ENCODE measurements at places on chromosomes 3 and 15. TPM values are rescaled to one million over a fixed set of nuclear protein-coding genes. Genes with fewer than 3 reads are reported as not detected.

Gene INKA1
- 2.0 TPM for polyA plus RNA-seq

Gene IGSF11
- polyA plus RNA-seq: 6.2 TPM

Gene VEPH1
- polyA plus RNA-seq: 12.2 TPM

Gene CCK
- 0.38 TPM for polyA plus RNA-seq

Gene DNASE1L3
- polyA plus RNA-seq: 0.49 TPM

Gene PPP2R3A
- polyA plus RNA-seq: 1.5 TPM

- H3K36me3 ChIP-seq: no peaks in the 10 kb centered on the region
- H3K27ac ChIP-seq: no peak overlapping the region
- H3K4me3 ChIP-seq: no peak overlapping the region
- no peak for DNase-seq
- no peaks in the 10 kb centered on the region for H3K27me3 ChIP-seq
- no peaks in the 10 kb centered on the region for H3K4me1 ChIP-seq
Measured at GRCh38 chr15:61729646-61730045, 330.6 kb downstream of the VPS13C start.

- no peaks in the 10 kb centered on the region for H3K36me3 ChIP-seq
- no peaks in the 10 kb centered on the region for H3K4me1 ChIP-seq
- H3K4me3 ChIP-seq: no peak overlapping the region
- peak; percentile 75 for DNase-seq
- H3K27me3 ChIP-seq: no peaks in the 10 kb centered on the region
Measured at GRCh38 chr15:79007066-79007465, 62.2 kb upstream of the CTSH start.

DNA sequence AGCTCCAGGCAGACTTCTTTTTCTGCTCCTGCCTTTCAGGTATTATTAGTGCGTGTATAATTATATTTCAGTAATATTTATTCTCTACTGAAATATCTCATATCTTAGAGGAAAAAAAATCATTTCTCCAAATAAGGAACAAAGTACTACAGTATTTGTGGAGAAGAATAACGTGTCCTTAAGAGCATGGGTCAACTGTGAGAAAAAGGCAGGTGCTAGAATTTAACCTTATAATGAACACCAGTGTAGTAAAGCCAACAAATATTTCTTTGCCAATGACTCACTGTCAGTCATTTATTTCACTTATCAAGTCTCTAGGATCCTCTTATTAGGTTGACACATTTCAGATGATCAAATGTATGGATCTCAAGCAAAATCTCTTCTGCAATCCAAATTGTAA is 183.4 kb downstream of the GREM1 start:
- no peak for DNase-seq
- no peaks in the 10 kb centered on the region for H3K36me3 ChIP-seq
- H3K4me3 ChIP-seq: no peak overlapping the region
- H3K27ac ChIP-seq: no peak overlapping the region
- H3K27me3 ChIP-seq: no peaks in the 10 kb centered on the region
- no peaks in the 10 kb centered on the region for H3K4me1 ChIP-seq

DNA sequence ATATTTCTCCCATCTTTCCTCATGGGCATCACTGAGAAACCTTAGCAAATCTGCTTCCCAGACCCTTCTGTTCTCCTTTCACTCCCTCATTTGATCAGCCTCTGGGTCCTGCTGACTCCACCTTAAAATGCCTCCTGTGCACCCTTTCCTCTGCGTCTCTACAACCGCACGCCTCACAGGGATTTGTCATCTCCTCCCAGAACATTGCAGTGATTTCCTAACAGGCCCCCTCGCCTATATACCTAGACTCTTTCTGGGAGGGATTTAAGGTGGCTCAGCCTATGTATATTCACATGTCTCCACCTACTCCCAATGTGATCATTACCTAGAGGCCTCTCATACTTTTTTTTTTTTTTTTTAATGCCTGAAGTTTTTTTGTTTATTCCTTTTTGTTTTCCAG is 69.2 kb downstream of the LIPC start:
- no peak overlapping the region for H3K27ac ChIP-seq
- H3K4me3 ChIP-seq: no peak overlapping the region
- no peaks in the 10 kb centered on the region for H3K27me3 ChIP-seq
- no peak for DNase-seq
- H3K36me3 ChIP-seq: no peaks in the 10 kb centered on the region

DNA sequence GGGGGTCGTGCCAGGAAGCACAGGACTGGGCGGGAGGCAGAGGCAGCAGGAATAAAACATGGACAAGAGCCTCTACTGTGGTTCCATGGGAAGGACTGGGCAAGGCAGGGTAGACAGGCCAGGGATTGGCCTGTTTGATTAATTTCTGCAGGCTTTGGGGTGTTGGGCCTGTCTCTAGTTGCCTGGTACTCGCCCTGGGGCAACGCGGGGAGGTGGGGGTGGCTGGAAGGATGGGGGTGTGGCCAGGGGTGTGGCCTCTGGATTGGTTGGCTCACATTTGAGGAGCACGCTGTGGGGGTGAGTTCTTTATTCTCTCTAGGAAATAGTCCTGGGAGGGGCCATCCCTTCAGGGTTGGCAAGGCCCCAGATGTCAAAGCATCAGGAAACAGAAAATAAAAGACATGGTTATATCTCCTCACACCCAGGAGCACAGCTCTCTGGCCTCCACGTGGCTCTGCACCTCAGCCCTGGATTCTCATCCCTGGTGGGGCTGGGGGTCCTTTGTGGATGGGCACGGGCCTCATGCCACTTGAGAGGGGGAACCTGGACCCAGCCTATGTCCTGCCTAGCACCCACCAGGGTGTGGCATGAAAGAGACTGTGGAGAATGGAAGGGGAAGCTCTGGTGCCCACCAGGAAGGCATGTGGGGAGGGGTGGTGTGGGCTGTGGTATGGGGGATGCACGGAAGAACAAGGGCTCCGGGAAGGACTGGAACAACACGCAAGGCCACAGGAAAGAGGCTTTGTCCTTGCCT is 223.0 kb upstream of the LYSMD4 start:
- H3K4me3 ChIP-seq: no peak overlapping the region
- H3K4me1 ChIP-seq: no peaks in the 10 kb centered on the region
- no peak overlapping the region for H3K27ac ChIP-seq
- H3K27me3 ChIP-seq: no peaks in the 10 kb centered on the region

DNA sequence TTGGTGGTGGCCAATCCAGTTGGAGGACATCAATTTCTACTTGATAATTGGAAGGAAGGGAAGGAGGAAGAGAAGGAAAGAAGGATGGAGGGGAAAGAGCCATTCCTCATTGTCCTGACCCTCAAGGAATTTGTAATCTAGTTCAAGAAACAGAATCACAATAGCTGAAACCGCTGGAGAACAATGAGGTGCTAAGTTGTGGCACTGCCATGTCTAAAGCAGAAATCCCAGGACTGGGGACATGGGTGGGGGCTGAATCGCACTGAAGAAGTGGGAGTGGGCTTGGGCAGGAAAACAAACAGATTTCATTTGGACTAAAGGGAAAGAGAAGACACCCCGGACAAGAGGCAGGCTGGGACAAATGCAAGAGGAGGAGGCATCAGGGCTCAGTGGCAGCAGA is 183.6 kb downstream of the UACA start:
- no peaks in the 10 kb centered on the region for H3K4me1 ChIP-seq
- no peak overlapping the region for H3K4me3 ChIP-seq
- H3K27ac ChIP-seq: no peak overlapping the region
- no peak for DNase-seq
- no peaks in the 10 kb centered on the region for H3K27me3 ChIP-seq
- H3K36me3 ChIP-seq: no peaks in the 10 kb centered on the region

DNA sequence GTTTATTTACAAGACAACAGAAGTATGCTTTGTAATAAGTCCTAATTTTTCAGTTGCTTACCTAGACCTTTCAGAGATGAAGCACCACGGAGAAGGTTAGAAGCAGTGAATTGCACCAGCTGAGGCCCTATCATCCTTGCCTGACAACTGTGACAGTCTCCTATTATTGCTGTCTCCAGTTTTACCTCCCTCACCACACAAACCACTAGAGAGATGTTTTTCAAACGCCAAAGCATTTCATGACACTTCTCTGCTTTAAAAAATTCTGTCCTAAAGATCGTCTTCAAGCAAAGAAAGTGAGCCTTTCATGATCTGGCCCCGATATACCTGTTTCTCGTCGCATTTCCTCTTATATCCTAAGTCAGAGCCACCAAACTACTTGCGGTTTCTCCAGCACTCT is 72.3 kb upstream of the TSPAN3 start:
- no peaks in the 10 kb centered on the region for H3K27me3 ChIP-seq
- no peak for DNase-seq
- no peaks in the 10 kb centered on the region for H3K36me3 ChIP-seq
- no peak overlapping the region for H3K27ac ChIP-seq
- no peak overlapping the region for H3K4me3 ChIP-seq
- no peaks in the 10 kb centered on the region for H3K4me1 ChIP-seq

- no peaks in the 10 kb centered on the region for H3K27me3 ChIP-seq
- no peak for DNase-seq
- no peaks in the 10 kb centered on the region for H3K4me1 ChIP-seq
- no peak overlapping the region for H3K4me3 ChIP-seq
- H3K27ac ChIP-seq: no peak overlapping the region
Measured at GRCh38 chr3:58271901-58272501, 34.0 kb upstream of the RPP14 start.

DNA sequence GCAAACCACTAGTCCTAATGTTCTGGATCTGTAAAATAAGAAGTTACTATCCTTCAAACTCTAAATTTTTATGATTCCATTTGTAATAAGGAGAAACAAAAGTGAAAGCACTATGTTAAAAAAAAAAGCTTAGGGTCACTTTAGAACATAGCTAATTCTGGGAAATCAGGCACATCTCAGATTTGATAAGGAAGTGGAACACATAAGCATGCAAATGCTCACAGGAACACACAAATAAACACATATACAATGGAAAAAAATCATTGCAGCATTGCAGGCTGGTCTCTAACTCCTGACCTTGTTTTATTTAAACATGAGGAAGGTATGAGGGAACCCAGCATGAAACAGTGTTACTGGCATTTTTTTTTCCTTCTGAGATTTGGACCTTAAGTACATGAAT is 63.2 kb upstream of the TNFSF10 start:
- no peak overlapping the region for H3K4me3 ChIP-seq
- H3K27ac ChIP-seq: no peak overlapping the region
- no peaks in the 10 kb centered on the region for H3K4me1 ChIP-seq

- H3K36me3 ChIP-seq: no peaks in the 10 kb centered on the region
- H3K27me3 ChIP-seq: no peaks in the 10 kb centered on the region
- DNase-seq: no peak
- H3K4me1 ChIP-seq: peaks cover 2% of the 10 kb centered on the region
- no peak overlapping the region for H3K4me3 ChIP-seq
Measured at GRCh38 chr15:58867926-58868325, 65.6 kb downstream of the SLTM start.

GRCh38 chr15:87354661-87355410 is 901.7 kb downstream of the NTRK3 start:
- no peak overlapping the region for H3K4me3 ChIP-seq
- H3K4me1 ChIP-seq: no peaks in the 10 kb centered on the region
- no peaks in the 10 kb centered on the region for H3K36me3 ChIP-seq
- H3K27ac ChIP-seq: no peak overlapping the region
- no peaks in the 10 kb centered on the region for H3K27me3 ChIP-seq

DNA sequence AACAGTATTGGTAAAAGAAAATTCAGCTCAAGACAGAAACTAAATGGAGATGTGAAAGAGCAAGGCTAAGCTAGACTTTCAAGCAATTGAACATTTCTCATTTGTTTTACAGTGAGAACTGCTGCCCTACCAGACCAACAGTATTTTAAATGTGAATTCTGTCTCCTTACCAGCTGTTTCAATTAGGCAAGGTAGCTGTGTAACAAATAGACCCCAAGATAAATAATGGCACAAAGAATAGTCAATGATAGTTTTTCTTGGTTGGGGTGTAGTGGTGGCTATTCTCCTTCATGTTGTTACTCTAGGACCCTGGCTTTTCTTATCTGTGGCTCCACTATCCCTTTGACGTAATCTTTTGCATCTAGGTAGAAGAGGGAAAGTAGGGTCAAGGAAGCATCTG is 30.4 kb upstream of the THRB start:
- H3K27ac ChIP-seq: no peak overlapping the region
- H3K27me3 ChIP-seq: no peaks in the 10 kb centered on the region
- H3K36me3 ChIP-seq: no peaks in the 10 kb centered on the region
- no peaks in the 10 kb centered on the region for H3K4me1 ChIP-seq

- no peaks in the 10 kb centered on the region for H3K27me3 ChIP-seq
- no peak for DNase-seq
- no peaks in the 10 kb centered on the region for H3K36me3 ChIP-seq
Measured at GRCh38 chr3:114418724-114419543, 125.1 kb downstream of the TIGIT start.

DNA sequence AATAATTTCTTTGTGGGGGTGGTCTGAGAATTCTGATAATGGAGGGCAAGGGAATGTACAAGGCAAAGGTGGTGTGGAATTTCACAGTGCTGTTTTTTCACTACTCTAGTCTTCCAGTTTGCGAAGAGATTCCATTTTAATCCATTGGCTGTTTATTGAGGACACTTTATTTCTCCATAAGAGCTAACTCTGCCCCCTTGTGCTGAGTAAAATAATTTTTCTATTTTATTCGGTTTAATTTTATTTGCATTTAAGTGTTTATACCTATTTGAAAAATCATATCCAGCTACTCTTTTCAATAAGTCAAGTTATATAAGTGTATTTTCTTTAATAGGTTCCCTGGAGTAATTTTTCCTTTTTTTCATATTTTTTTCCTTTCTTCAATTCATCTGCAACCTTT is 840.1 kb downstream of the TUSC7 start:
- no peaks in the 10 kb centered on the region for H3K4me1 ChIP-seq
- no peaks in the 10 kb centered on the region for H3K27me3 ChIP-seq
- H3K27ac ChIP-seq: no peak overlapping the region
- no peak for DNase-seq

DNA sequence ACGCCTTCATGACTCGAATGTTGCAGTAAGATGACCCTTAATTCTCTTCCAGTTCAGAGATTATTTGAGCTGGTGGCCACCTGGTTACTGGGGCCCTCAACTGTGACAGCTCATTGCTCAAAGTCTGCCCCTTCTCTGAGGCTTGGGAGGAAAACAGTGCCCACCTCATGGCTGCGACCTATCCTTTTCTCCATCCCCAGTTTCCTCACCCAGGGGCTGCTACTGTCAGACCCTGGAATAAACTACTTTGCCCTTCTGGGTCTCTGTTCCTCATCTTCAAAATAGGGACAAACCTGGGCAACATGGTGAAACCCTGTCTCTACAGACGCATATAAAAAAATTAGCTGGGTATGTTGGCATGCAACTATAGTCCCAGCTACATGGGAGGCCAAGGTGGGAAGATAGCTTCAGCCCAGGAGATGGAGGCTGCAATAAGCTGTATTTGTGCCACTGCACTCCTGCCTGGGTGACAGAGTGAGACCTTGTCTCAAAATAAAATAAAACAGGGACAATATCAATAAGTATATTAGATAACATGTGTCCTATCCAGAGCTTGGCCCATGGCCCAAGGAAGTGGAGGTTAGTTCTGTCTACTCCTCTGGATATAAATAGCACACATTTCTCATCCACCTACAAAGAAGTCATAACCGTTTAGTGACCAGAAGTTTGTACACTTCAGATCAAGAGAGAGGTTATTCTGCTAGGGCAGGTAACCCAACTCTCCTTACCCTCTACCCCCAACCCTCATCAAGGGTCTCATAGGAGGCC is 2.2 kb upstream of the RASL12 start:
- no peaks in the 10 kb centered on the region for H3K4me1 ChIP-seq
- no peaks in the 10 kb centered on the region for H3K36me3 ChIP-seq
- H3K27ac ChIP-seq: no peak overlapping the region
- peaks cover 5% of the 10 kb centered on the region for H3K27me3 ChIP-seq
- H3K4me3 ChIP-seq: no peak overlapping the region

All from pancreas (tissue), 10 donors.